ENCODE measurements at places on chromosomes 16 and 17.

DNA sequence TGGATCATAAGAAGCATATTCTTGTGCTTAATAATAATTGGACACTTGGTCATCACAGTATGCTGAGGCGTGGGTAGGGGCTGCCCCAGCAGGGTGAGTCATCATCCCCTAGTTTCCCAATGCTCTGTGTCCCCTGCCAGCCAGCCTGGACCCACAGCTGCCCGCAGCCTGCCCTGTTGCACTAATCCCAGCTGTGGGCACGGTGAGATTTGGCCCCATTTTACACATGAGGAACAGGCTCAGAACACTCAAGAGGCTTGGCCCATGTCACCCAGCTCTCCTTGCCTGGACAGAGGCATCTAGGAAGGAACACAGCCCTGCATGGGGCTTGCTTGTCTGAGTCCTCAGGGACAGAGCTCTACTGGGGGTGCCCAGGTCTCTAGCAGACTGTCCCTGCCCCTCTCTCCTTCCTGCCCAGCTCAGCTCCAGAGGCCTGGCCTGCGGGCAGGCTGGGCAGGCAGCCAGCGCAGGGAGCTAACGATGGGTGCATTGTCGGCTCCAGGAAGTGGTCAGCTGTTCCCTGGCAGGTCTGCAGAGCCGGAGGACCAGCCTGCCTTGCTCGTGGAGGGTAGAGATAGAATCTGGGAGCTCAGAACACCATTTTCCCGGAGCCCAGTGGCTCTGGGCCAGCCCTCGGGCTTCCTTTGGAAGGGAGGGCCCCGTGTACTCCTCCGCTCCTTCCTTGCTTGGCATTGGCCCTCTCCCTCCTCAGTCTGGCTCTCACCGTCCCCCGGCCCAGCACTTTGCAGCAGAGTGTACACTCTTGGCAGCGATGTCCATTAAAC, 189.4 kb downstream of the RAB11FIP4 start:
- DNase-seq, result no peak

DNA sequence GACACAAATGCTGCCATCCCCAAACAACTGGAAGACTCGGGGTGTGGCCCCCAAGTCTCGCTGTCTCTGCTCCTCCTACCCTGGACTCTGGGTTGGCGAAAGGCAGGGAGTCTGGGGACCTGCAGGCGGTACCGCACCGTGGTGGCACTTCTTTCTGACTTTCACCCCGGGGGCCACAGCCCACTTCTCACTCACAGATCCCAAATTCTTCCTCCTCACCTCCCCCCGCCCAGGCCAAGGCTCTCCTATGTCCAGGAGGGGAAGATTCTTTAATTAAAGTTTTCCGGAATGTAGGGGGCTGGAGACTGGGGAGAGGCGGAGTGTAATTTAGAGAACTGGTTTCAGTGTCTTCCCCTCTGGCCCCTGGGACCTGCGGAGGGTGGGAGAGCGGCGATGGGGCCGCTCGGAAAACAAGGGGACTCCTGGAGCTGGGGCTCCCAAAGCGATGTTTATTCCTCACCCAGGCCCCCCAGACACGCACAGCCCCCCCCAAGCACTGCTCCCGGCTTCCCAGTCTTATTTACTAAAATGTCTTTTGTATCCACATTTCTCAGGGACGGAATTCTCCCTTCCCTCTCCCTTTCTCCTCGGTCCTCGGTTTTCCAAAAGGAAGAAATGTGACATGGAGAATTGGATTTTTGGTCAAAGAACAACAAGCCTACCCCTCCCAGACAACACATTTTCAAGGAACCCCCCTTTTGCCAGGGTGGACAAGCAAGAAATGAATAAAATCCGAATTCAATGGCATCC, 1.2 kb downstream of the WNT3 start:
- no peak for DNase-seq

- no peak for DNase-seq
Measured at GRCh38 chr17:2929881-2930533, 133.4 kb downstream of the OR1D5 start.

DNA sequence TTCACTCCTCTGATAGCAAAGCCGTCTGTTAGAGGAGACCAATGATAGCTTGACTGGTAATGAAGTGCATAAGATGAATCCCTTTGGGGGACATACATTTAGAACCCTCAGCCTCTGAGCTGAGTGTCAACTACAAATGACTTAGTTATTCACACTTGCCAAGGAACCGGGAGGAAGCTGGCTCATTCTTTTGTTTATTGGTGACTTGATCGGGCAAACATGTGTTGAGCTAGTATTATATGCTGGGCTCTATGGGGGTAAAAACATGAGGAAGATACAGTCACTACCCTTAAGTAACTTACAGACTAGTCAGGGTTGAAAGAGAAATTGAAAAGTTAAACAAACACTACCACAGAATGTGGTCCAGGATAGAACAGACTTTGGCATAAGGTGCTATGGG, 3.0 kb downstream of the CCL16 start:
- DNase-seq, result no peak

DNA sequence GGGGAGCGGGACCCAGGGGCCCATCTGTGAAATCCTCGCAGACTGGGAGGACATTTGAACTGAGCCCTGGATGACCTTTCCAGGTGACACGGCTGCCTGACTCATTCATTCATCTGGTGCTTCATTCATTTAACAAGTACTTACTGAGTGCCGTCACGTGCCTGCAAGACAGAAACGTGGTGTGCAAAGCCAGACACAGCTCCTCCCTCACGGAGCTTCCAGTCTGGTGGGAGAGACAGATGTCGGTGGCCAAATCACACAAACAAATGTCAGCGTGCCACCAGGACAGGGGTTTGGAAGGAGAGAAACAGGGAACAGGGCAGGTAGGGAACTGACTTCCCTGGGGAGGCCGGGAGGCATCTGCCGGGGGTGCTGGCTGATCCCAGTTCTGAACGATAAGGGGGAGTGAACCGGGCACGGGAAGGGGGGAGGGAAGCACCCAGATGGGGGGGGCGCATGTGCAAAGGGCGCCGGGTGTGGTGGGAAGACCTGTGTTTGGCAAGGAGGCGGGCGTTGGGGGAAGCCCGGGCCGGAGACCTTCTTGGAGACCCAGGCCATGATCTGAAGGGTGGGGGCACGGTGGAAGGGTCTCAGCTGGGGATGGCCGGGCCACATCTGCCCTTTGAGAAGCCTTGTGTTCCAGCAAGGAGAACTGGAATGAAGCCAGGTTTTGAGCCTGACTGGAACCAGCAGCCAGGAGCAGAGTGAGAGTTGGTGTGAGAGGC, 93.6 kb upstream of the CIBAR2 start:
- DNase-seq, result no peak

DNA sequence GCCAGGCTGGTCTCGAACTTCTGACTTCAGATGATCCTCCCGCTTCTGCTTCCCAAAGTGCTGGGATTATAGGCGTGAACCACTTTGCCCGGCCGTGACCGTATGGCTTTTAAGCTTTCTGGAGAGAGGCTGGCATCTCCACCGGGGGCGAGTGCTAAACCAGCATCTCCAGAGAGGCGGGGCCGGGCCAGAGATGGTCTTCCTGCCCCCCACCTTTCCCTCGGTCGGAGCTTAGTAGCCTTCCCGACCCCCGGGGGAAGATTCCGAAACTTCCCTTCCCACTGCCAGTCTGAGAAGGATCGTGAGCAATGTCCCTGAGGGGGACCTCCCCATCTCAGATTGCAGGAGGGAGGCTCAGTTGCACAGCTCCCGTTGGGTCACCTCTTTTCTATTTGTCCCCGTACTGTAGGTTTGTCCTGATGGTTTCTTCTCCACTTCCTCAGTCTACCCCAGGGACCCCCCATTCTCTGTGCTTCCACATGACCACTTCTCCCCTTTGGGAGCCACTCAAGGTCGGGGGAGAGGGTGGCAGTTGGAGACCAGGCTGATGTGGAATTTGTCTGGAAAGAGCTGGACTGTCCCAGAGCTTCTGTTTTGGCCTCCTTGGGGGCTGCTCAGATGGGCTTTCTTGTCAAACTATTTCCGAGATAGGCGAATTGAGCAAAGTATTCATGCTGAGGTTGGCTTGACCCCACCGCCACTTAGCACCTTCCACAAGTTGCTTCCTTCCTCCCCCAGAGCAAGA, 18.2 kb downstream of the IGF2BP1 start:
- DNase-seq, result no peak

DNA sequence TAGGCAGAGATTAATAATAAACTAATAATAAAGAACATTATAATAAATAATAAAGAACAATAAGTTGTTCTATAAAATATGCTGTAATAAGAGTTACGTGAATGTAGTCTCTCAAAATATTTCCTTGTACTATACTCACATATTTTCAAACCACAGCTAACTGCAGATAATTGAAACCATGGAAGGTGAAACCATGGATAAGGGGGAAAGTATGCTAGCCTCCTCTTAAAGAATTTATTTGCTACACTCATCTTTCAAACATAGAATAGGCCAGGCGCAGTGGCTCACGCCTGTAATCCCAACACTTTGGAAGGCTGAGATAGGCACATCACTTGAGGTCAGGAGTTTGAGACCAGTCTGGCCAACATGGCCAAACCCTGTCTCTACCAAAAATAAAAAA, 18.5 kb downstream of the CYTH1 start:
- no peak for DNase-seq

- no peak for DNase-seq
Measured at GRCh38 chr16:58409316-58409973, 17.2 kb downstream of the GINS3 start.

- DNase-seq, result no peak
Measured at GRCh38 chr16:83482545-83483162, 325.1 kb upstream of the HSBP1 start.

DNA sequence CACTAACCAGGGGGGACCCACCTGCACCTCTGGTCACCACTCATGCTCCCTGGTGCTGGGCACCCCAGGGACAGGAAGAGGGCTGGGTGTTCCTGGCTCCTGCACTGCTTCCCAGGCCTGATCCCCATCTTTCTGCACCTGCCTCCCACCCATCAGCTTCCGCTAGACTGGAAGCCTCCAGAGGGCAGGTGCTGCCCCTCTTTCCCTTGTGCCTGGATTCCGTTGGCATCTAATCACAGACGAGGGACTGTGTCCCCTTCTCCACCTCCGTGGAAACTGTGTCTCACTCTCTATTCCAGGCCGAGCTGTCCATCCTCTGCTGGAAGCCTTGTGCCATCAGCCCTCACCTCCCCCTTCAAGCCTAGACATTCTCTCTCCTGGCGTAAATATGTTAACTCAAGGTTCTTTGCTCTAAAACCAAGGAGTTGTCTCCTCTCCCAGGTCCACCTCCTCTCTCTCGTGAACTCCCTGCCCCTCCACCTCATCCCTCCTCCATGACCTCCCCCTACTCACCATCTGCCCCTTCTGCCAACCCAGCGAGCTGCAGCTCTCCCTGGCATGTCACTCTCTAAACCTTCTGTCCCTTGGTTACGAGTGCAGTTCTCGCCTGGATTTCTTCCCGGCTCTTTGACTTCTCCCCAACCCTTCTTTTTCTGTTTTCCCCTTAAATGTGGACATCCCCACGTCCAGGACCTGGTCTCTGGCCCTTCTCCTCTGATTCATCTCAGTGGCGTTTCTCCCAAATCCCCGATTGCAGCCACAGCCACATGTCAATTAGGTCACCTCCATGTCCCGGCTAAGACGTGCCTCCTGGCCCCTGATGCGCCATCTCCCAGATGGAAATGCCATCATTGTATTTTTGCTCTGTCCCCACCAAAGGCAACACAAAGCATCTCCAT, 107.7 kb downstream of the SEC14L1 start:
- no peak for DNase-seq

- DNase-seq, result no peak
Measured at GRCh38 chr16:77468831-77469230, 34.0 kb upstream of the ADAMTS18 start.

DNA sequence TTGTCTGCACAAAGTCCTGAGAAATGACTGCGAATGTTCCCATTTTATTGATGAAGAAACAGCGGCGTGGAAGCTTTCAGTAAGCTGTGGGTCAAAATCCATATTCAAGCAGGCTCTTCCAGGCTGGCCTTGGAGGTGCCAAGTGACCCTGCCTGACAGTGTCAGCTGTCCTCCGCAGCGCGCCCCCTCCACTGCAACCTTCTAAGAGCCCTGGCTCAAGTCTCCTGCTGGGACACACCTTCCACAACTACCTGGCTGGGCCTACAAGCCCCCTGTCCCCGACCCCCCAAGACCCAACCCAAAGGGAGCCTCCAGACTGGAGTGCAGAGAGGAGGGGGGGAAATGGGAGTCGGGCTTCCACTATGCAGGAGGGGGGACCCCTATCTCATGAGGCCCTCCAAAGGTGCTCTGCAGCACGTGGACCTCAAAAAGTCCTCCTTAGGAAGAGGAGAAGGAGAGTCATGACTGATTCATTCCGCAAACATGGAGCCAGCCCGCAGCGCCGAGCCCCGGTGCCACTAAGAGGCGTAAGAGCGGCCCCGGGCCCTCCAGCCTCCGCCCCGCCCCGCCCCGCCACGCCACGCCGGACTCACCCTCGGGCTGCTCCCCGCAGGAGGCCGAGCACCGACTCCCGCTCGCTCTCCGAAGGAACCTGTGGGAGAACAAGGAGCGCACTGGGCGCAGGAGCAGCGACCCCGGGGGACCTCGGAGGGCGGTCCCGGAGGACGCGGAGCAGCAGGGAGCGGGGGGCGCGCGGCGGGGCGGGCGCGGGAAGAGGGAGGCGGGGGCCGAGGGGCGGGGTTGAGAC, 574 bp downstream of the MPP3 start:
- DNase-seq, result no peak

GRCh38 chr17:1120596-1121441, 59.0 kb downstream of the ABR start:
- no peak for DNase-seq

GRCh38 chr17:76683921-76684745, 26.6 kb downstream of the MXRA7 start:
- DNase-seq, result no peak

GRCh38 chr16:48136547-48137360, 19.0 kb downstream of the ABCC12 start:
- no peak for DNase-seq

DNA sequence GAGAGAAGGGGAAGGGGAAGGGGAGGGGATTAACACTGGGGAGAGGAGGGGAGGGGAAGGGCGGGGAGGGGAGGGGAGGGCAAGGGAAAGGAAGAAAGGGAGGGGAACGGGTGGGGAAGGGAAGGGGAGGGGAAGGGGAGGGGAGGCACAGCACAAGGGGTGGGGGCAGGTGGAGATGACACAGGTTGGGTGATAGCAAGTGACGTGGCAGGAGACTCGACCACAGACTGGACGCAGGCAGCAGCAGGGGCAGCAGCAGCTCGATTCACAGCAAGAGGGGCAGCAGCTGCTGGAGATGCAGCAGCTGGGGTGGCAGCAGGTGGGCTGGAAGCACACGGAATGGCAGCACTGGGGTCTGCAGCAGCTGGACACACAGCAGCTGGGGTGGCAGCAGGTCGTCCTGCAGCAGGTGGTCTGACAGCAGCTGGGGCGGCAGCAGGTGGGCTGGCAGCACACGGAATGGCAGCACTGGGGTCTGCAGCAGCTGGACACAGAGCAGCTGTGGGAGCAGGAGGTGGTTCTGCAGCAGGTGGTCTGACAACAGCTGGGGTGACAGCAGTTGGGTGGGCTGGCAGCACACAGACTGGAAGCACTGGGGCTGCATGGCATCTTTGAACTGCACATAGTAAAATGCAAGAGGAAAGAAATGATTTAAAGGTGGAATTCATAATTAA, at the start of gene KRTAP4-16:
Gene KRTAP4-16 (minus strand): TSS at position 624 of the 674 bp plus-strand sequence. CDS start 0 bp downstream, at position 624.
- DNase-seq, result no peak

All from stimulated activated CD8-positive, alpha-beta memory T cell treated with anti-CD3 and anti-CD28 coated beads, Interleukin-4, amount 100 ng/mL, for 1 hour (primary cell).